Muscle of leg (tissue), 16 donors: ENCODE measurements at places on chromosomes 3 and 15. TPM values are rescaled to one million over a fixed set of nuclear protein-coding genes. Genes with fewer than 3 reads are reported as not detected.

Gene MUSTN1
- total RNA-seq = 165 TPM

Gene IREB2
- total RNA-seq = 33.2 TPM

Gene SST
- total RNA-seq = not detected

Gene TAGLN3
- total RNA-seq = 3.5 TPM

Gene MTHFS
- total RNA-seq = 12.4 TPM

Gene SH2D7
- total RNA-seq = not detected

Gene UCN2
- total RNA-seq = not detected

GRCh38 chr3:197404754-197405153 is 106.3 kb upstream of the DLG1 start:
- no peaks in the 10 kb centered on the region for H3K36me3 ChIP-seq
- no peak overlapping the region for H3K27ac ChIP-seq
- no peak overlapping the region for H3K4me3 ChIP-seq
- no peak for DNase-seq

DNA sequence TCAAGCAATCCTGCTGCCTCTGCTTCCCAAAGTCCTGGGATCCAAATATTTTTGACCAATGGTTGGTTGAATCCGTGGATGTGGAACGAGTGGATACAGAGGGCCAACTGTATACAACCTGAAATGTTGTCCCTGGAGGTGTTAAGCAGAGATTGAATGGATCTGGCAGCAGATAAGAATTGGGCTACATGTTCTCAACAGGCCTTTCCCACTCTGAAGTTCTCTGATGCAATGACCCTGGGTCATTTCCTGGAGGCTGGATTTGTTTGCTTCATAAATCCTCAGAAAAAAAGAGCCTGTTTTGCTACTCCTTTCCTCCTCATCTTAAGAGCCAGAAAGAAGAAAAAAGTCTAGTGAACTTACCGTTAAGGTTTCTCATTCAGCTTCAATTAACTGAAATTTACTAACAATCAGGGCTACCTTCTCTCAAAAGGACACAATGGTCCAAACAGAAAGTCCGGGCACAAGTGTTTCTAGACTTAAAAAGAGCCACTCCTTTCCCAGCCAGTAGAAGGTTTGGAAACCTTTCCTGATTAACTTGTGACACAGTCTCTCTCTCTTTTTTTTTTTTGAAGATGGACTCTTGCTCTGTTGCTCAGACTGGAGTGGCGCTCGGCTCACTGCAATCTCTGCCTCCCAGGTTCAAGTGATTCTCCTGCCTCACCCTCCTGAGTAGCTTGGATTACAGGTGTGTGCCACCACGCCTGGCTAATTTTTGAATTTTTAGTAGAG is 6.5 kb downstream of the ARHGEF3 start:
- H3K36me3 ChIP-seq = no peaks in the 10 kb centered on the region
- no peak for DNase-seq
- H3K4me1 ChIP-seq = peaks cover 5% of the 10 kb centered on the region
- H3K27ac ChIP-seq = no peak overlapping the region

- no peaks in the 10 kb centered on the region for H3K27me3 ChIP-seq
- no peak overlapping the region for H3K4me3 ChIP-seq
- no peaks in the 10 kb centered on the region for H3K4me1 ChIP-seq
- H3K27ac ChIP-seq = no peak overlapping the region
Measured at GRCh38 chr3:170274641-170275040, 52.4 kb downstream of the PRKCI start.

- H3K4me3 ChIP-seq = no peak overlapping the region
- peak; percentile 93 for DNase-seq
- H3K27me3 ChIP-seq = no peaks in the 10 kb centered on the region
- peaks cover 7% of the 10 kb centered on the region for H3K36me3 ChIP-seq
- H3K4me1 ChIP-seq = peaks cover 17% of the 10 kb centered on the region
Measured at GRCh38 chr3:171654809-171655208, 155.5 kb downstream of the PLD1 start.

DNA sequence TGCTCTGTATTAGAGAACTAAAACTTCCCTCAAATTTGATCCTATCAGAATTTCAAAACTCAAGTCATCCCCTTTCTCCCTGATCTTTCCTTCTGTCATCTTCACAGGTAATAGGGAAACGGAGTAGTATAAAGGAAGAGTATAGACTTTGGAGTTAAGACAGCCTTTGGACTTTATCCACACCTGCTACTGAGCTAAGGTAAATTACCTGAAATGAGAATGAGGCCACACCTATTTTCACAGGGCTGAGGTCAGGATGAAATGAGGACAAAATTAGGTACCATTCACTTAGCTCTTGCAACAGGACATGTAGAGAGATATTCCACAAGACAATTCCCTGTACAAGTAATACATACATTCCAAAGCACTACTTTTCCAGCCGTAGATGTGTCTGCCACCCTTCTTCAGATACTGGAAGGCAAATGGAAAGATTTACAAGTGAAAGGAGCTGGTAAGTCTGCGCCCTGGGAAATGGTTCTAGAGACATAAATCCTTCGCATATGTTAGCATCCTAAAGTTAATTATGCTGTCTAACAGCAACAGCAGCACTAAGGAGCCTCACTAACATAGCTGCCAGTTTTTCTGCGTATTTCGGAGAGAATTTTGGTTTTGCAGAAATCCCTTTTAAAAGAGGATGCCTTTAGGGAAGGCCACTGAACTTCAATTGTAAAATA is 461.8 kb downstream of the SHQ1 start:
- no peak overlapping the region for H3K4me3 ChIP-seq
- peaks cover 1% of the 10 kb centered on the region for H3K4me1 ChIP-seq
- no peak overlapping the region for H3K27ac ChIP-seq
- H3K27me3 ChIP-seq = no peaks in the 10 kb centered on the region
- no peak for DNase-seq

DNA sequence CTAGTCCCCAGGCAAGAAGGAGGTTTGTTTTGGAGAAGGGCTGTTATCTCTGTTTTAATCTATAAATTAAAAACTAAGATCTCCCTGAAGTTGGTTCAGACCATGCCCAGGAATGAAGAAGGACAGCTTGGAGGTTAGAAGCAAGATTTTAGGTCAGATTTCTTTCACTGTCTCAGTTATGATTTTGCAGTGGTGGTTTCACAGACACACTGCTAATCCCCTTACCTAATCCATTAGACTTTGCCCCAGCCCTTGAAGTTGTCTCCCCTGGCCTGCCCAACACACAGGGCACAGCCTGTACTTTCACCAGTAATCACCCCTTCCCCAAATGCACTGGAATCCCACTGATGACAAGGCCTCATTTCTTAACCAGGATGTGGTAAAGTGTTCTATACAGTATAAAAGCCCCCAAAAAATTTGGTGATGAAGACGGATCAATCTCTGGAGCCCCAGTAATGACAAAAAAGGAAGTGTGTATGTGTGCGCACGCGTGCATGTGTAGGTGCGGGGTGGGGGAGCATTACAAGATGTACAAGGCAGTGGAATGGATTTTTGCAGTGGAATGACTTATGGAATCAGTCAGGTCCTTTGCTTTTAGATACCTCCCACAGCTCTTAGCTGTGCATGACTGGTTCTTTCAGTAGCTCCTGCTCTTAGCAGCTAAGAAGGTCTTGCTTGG is 73.1 kb upstream of the TERB2 start:
- H3K27ac ChIP-seq = no peak overlapping the region
- no peak overlapping the region for H3K4me3 ChIP-seq
- no peaks in the 10 kb centered on the region for H3K36me3 ChIP-seq
- no peaks in the 10 kb centered on the region for H3K27me3 ChIP-seq
- no peaks in the 10 kb centered on the region for H3K4me1 ChIP-seq

DNA sequence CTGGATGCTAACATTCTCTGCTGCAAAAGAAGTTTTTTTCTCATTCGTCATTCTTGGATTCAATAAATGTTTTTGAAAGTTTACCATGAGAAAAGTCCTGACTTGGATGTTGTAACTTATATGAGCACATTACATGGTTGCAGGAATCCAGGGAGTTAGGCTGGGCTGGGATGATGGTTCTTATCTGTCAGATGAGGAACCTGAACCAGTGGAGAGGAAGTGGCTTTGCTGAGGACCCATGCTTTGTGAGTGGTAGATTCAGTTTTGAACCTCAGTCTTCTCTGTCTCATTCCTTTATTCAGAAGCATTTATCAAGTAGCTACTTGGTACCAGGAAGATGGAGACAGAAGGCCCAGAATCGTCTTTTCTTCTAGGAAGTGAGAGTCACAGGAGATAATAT is 3.7 kb upstream of the GASK1A start:
- peaks cover 10% of the 10 kb centered on the region for H3K27me3 ChIP-seq
- H3K36me3 ChIP-seq = no peaks in the 10 kb centered on the region
- H3K4me3 ChIP-seq = no peak overlapping the region
- H3K4me1 ChIP-seq = peaks cover 10% of the 10 kb centered on the region
- no peak for DNase-seq
- no peak overlapping the region for H3K27ac ChIP-seq

- H3K27me3 ChIP-seq = no peaks in the 10 kb centered on the region
- DNase-seq = no peak
- no peak overlapping the region for H3K27ac ChIP-seq
- no peaks in the 10 kb centered on the region for H3K4me1 ChIP-seq
- H3K36me3 ChIP-seq = no peaks in the 10 kb centered on the region
Measured at GRCh38 chr3:39344746-39345344, 15.3 kb downstream of the CCR8 start.

DNA sequence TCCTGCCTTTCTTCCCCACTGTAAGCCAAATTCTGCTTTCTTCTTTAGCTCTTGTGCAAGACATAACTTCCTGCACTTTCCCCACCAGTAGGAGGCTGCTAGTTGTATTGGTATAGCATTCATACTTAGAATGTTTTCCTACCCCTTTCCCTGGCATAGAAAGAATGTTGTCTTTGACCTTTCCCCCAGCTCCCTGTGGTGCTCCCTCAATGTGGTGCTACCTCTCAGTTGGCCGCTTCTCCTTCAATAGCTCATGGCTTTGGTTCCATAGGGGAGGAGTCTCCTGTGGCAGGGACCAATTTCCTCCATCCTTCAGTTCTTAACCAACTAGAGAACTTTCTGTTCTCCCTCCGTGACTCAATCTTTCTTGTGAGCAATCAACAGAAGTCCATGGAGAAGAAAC is 67.5 kb upstream of the AKAP13 start:
- H3K4me3 ChIP-seq = no peak overlapping the region
- no peaks in the 10 kb centered on the region for H3K36me3 ChIP-seq
- no peak overlapping the region for H3K27ac ChIP-seq
- no peak for DNase-seq
- no peaks in the 10 kb centered on the region for H3K27me3 ChIP-seq

DNA sequence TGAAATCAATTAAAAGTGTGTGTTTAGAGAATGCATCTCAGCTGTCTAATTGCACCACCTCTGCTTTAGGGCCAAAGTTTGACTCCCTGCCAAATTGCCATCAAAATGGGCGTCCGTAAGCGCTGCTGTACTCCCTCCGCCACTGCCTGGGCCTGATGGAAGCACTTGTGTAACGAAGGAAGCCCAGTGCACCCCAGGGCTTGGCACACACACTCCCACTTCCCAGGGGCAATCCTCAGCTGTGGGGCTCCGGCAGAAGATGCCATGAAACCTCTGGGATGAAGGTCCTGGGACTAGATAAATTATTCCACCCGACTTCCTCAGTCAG is 137.8 kb downstream of the RORA start:
- DNase-seq = peak; percentile 63
- peaks cover 2% of the 10 kb centered on the region for H3K36me3 ChIP-seq
- H3K27ac ChIP-seq = peak overlapping the region; percentile 76
- H3K4me1 ChIP-seq = peaks cover 23% of the 10 kb centered on the region
- H3K27me3 ChIP-seq = no peaks in the 10 kb centered on the region

GRCh38 chr3:197533927-197534725 is 21.6 kb downstream of the BDH1 start:
- H3K36me3 ChIP-seq = no peaks in the 10 kb centered on the region
- H3K27ac ChIP-seq = no peak overlapping the region
- no peak overlapping the region for H3K4me3 ChIP-seq
- no peaks in the 10 kb centered on the region for H3K4me1 ChIP-seq

- H3K27me3 ChIP-seq = no peaks in the 10 kb centered on the region
- no peak overlapping the region for H3K4me3 ChIP-seq
- H3K27ac ChIP-seq = no peak overlapping the region
- peak; percentile 46 for DNase-seq
- H3K4me1 ChIP-seq = no peaks in the 10 kb centered on the region
Measured at GRCh38 chr3:59386165-59386564, 336.3 kb upstream of the CFAP20DC start.

DNA sequence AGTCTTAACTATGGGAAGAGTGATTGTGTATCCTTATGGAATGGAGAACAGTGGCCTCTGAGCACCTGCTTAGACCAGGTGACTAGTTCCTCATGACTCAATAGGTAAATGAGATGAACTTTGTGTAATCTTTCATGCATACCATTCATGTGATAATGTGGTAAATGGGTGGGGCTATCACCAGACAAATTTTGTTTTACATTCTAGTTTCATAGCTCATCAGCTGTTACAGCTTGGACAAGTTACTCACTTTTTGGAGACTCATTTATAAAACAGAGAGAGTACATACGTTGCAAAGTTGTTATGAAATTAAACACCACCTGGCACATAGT is 103.7 kb upstream of the TGFBR2 start:
- peaks cover 3% of the 10 kb centered on the region for H3K4me1 ChIP-seq
- DNase-seq = no peak
- no peak overlapping the region for H3K4me3 ChIP-seq
- H3K27ac ChIP-seq = no peak overlapping the region
- no peaks in the 10 kb centered on the region for H3K27me3 ChIP-seq

- DNase-seq = peak; percentile 68
- peaks cover 13% of the 10 kb centered on the region for H3K4me1 ChIP-seq
- no peaks in the 10 kb centered on the region for H3K27me3 ChIP-seq
- H3K27ac ChIP-seq = peak overlapping the region; percentile 90
Measured at GRCh38 chr3:32392536-32393302, 1.1 kb downstream of the CMTM7 start.

DNA sequence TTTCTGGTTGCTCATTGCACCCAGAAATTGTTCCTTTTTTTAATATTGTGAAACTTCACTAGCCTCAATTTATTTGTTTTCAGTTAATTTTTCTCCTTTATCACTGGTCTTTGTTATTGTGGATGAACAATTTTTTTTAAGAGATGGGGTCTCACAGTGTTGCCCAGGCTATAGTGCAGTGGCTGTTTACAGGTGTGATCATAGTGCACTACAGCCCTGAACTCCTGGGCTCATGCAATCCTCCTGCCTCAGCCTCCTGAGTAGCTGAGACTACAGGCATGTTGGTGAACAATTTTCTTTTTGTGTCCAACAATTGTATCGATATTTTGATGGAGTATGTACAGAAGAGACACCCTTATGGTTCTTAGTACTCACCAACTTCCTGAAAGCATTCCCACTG is 26.3 kb downstream of the BLM start:
- H3K4me3 ChIP-seq = no peak overlapping the region
- H3K36me3 ChIP-seq = no peaks in the 10 kb centered on the region
- H3K27ac ChIP-seq = no peak overlapping the region
- no peak for DNase-seq

- H3K27me3 ChIP-seq = no peaks in the 10 kb centered on the region
- H3K4me1 ChIP-seq = no peaks in the 10 kb centered on the region
- no peak overlapping the region for H3K4me3 ChIP-seq
- H3K36me3 ChIP-seq = no peaks in the 10 kb centered on the region
- H3K27ac ChIP-seq = no peak overlapping the region
Measured at GRCh38 chr3:31565288-31565687, 32.6 kb downstream of the STT3B start.
